Brain (organoid and tissue), 16 donors: ENCODE measurements at places on chromosomes 16 and 17.
A peak's percentile ranks its signal among the peaks of the same experiment; 100 is the strongest.

DNA sequence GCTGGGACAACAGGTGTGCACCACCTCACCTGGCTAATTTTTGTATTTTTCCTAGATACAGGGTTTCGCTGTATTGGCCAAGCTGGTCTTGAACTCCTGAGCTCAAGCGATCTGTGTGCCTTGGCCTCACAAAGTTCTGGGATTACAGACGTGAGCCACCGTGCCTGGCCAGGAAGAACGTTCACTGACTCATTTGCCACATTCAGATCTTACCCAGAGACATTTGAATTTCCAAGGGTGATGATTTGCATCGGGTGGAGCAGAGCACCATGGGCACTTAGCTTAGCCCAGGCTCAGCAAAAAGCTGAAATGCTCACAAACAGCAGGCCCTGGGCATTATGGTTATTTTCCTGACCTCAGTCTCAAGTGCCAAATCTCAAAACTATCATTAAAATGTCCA, 14.5 kb upstream of the ADORA2B start:
- DNase-seq: no peak

GRCh38 chr17:72711521-72712310, 380.8 kb downstream of the SLC39A11 start:
- no peak for DNase-seq

GRCh38 chr17:43719578-43719977, 39.0 kb downstream of the SOST start:
- DNase-seq: no peak

DNA sequence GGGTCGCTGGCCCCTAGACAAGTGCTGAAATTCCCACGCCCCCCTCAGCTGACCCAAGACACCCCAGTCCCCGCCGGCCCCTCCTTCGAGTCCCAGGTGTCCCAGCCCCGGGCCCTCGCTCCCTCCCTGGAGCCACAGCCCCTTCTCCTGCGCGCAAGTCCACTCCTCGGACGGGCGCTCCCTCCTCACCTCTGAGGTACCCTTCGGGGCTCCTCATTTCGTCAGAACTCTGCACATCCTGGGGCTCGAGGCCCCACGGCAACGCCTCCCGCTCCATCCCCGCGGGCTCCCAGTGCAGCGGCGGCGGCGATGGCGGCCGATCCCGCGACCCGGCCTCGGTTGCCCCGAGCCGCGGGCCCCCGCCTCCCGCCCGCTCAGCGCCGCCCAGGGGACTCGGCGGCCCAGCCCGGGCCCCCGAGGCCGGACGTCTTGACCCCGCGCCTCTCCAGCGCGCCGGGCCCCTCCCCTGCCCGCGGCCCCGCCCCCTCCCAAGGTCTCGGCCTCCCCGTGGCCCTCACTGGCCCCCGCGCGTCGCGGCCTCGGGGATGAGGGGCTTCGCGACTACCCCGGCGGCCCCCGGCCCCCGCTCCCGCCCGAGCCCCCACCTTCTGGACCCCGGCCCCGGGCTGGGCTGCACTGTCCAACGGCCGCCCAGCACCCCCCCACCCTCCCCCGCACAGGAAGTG, at the start of gene ZNF768:
TSS of gene ZNF768 (minus strand) at position 430 of the 686 bp plus-strand sequence. CDS start at position 277, 153 bp downstream.
- DNase-seq: no peak

DNA sequence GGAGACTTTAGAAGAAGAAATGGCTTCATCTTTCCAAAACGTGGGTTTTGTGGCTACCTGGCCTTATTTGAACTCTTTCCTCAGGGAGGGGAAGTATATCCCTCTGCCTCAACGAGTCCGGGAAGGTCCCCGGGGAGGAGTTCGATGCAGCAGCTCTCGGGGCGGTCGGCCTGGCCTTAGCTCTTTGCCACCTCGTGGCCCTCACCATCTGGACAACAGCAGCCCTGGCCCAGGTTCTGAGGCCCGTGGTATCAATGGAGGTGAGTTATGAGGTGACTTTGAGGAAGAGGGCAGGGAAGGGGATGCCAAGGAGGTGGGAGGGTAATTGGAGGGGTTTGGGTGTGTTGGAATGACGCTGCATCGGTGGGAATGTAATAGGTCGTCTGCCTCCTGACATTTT, 7.7 kb downstream of the ATXN2L start:
- no peak for DNase-seq

- DNase-seq: peak; percentile 67
These were observed 6.3 kb downstream of the TBC1D16 start for GRCh38 chr17:80029258-80029974.
